Adipocyte (in vitro differentiated cells): ENCODE measurements at places on chromosomes 4 and X.

- peak; percentile 3 for DNase-seq
Observed at GRCh38 chr4:146063143-146063542, 112.4 kb upstream of the LSM6 start.

- DNase-seq, result no peak
Observed at GRCh38 chr4:67332627-67333026, 212.7 kb downstream of the CENPC start.

DNA sequence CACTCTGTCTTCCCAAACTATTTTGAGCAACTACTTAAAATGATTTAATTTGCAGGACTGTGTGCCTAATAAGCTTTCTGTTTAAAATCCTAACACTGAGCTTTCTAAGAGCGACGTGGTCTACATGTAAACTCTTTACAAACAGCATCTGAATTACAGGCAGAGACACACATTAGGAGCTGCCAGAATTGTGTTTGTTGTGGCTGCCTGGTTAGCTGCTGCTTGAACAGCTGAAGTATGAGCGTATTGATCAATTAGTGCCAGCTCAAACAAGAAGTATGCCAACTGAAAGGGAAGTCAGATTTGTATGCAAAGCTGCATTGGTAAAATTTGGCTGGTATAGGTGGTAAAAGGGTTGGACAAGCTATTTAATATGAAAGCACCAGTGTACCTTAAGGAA lies 384.4 kb downstream of the PCDH7 start:
- DNase-seq, result no peak

GRCh38 chr4:114442856-114443255 lies 155.8 kb upstream of the UGT8 start:
- DNase-seq, result no peak

DNA sequence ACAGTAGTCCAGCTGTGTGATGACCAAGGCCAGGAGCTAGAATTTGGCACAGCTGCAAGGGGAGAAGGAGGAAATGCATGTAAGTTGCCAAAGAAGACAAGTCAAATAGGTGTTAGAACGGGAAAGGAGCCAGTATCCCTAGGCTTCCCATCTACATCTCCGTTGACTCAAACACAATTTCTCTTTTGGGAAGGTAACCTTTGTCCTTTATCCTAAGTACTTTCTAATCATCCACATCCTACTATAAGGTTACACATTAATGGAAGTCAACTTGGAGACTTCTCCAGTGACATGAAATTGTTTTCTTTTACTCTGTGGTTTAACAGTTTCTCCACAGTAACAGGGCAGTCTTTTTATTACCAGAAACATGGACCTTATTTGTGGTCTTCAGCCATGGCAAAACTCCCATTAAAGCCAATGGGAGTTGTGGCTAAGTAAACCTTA lies 620.0 kb downstream of the ANKRD50 start:
- no peak for DNase-seq

DNA sequence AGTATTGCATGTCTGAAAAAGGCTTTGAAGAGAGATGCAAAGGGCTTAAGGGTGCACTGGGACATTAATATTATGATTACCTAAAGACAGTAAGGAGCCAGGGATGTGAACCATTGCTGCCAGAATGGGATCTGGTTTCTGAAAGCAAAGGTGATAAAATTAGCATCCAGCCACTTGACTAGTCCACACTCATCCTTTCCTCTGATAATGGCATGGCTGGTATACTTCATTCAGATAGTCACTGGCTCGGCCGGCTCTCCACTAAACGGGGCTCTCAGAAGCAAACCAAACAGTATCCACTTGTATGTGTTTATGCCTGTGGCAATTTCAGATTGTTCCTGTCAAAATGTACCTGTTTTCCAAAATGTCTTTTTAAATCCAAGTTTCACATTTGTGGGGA lies 46.4 kb downstream of the MAMLD1 start:
- DNase-seq, result no peak

DNA sequence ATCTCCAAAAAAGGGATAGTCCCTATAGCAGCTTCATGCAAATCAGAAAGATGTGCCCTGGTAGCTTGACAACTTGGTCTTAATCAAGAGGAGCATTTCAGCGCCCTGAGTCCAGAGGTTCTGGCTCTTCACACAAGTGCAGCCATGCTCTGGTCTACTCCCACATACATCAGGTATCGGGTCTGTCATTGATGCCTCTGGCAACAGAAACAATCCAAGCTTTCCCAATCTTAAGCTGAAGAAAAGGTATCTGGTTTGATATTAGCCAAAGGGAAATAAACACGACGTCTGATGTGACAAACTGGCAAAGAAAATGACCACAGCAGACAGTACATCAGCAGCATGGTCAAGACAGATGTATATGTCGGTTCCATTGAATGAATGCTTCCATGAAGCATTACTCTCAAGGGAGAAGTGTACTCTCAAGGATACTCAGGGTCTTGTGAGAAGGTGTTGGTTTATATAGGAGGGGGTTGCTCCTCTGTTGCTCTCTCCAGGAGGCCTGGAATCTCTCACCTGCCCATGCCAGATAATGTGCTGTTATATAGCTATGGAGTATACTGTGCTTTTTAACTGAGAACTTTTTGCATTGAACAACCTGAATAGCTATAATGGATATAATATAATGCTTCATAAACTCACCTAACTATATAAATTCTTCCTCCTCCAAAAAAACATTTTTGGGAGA lies 879.6 kb upstream of the PCDH10 start:
- DNase-seq, result no peak

- DNase-seq, result no peak
Observed at GRCh38 chrX:96540111-96540631, 144.5 kb upstream of the DIAPH2 start.

GRCh38 chrX:2967998-2968909 lies 38.1 kb upstream of the ARSH start:
- peak; percentile 77 for DNase-seq

GRCh38 chr4:155197757-155198156 lies 10.7 kb upstream of the NPY2R start:
- DNase-seq, result no peak

DNA sequence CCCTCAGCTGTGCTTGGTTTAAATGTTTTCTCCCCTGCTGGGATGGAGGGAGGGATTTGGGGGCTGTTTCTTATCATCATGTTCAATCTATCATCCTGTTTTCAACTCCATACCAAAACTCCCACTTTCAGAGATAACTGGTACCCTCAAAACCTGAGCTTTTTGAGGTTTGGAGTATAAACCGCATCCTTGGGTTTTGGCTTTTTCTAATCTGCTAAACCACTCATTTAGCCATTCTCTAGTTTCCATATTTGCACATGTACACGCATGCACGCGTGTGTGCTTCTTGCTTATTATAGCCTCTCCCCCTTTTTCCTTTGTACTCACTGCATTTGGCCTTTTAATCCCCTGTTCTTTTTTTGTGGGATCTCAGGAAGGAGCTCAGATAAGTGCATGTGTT lies 116.7 kb upstream of the TEX13D start:
- DNase-seq, result no peak

DNA sequence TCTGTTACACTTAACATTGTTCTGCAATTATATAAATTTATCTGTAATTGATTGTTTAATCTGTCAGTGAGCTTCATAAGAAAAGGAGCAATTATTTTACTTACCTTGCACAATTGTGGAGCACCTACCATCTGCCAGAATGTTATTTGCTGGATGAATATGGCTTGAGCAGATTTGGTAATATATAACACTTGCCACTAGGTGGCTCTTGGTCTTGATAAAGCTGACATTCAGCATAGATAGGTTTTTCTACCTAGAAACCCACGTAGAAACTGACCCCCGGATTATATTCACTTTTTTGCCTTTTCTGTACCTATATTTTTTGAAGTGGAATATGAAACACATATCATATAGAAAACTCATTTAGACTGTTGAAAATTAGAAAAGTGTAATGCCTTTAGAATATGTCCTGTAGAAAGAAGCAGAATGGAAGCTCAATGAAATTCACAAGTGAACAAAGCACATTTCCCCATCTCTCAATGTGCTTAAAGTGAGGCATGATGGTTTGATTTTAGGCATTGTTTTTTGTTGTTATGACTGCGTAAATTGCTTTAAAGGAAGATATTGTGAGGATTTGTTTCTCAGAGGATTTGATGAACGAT lies 9.5 kb downstream of the RBPJ start:
- peak; percentile 84 for DNase-seq

- peak; percentile 74 for DNase-seq
Observed at GRCh38 chr4:54961357-54961975, 163.9 kb downstream of the KDR start.

GRCh38 chr4:52574036-52574435 lies 85.1 kb downstream of the USP46 start:
- DNase-seq, result peak; percentile 32

- peak; percentile 90 for DNase-seq
Observed at GRCh38 chr4:168522356-168522755, 25.5 kb downstream of the PALLD start.

DNA sequence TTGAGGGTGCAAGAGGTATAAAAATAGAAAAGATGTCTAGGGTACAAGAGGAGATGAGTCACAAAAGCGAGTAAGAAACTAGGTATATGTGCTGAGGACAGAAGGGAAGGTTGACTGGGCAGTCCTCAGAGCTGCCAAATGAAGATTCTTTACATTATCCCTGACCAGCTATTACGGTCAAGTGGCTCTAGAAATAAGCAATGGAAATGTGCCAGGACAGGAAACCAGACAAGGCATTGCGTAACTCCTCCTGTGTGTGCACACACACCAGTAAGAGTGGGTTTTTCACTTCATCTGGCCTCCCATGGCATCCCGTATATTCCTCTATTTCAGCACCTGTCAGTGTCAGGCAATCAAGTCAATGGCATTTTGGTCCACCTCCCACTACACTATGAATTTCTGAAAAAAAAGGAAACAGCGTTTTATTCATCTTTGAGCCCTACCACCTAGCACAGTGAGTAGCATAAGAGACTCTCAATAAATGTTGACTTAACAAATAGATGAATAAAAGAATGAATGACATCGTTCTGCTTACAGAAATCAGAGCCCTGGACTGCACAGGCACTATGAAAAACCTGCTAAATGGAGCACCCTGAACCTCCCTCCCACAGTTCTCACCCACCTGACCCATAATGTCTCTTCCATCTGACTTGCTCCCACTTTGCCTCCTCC lies 62.6 kb upstream of the KLF3 start:
- peak; percentile 62 for DNase-seq

DNA sequence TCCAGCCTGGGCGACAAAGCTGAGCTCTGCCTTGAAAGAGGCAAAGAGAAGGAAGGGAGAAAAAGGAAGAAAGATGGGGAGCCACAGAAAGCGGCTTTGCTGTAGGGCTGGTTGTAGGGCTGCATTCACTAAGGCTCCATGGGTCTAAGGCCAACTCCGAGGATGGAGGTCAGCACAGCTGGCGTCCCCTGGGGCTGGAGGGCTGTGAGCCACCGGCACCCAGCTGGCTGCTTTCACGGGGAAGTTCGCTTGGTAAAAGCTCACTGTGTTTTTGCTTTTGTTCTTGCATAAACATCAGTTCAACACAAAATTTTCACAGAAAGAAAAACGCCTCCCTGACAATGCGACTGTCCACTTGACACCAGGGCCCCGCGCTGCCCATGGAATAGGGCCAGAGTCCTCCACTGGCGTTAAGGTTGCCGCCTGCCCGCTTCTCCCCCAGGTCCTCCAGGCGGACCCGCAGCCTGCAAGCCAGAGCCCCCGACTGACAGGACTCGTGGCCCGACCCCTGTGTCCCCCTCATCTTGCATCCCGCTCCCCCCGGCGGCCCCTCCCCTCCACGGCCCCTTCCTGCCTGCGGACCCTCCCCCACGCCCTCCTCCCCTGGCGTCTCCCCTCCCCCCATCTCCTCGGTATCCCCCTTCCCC lies 1.1 kb downstream of the RNF212 start:
- DNase-seq, result no peak

DNA sequence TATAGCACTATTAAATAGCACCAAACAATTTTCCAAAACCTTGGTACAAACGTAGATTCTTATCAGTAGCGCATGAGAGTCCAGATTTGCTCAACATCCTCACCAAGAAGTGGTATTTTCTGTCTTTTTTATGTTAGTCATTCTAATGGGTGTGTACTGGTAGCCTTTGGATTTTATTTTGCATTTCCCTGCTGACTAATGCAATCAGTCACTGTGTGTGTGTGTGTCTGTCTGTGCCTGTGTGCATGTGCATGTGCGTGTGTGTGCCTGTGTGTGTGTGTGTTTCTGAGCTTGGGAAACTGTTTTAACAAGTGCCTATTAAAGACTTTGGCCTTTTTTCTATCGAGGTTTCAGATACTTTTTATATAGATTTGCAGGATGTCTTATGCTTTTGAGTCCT lies 82.2 kb upstream of the MAGEA10 start:
- no peak for DNase-seq

DNA sequence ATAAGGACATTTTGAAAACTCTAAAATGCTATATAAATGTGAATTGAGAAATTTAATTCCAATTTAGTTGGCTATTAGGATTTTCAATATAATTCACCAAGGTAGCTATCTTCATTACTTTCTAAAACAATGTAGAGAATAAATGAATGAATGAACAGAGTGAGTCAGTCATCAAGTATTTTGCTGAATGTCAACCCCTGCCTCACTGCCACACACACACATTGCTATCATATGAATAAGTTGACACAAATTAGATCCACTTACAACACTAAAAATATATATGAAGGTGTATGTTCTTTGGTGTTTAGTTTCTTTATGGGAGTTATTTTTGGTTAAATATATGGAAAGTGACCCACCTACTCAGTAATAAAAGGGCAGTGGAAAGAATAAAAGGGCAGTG lies 141.4 kb upstream of the SMIM10 start:
- DNase-seq, result peak; percentile 14

DNA sequence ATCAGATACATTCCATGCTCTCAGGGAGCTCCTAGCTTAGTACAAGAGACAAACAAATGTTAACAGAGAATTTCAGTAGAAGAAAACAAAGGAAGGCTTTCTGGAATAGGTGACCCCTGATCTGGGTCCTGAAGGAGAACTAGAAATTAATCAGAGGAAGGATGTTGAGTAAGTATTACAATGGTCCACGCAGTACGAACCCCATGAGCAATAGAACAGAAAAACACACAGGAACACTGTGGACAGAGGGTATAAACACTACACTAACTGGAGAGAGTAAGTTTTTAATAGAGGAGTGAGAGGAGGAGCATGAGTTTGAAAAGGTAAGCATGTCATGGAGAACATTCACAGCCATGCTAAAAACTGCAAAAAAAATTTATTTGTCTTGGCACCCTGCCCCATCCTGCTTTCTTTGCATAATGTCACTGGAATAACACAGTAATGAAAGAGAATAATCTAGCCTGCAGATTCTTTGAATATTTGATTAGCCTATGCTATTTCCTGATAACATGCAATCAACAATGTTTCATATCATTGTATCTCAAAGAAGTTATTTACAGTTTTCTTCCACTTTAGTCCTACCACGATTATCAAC lies 140.3 kb upstream of the ZXDB start:
- DNase-seq, result no peak

- peak; percentile 52 for DNase-seq
Observed at GRCh38 chr4:74934016-74934831, 1.3 kb downstream of the PARM1 start.

- peak; percentile 9 for DNase-seq
Observed at GRCh38 chr4:98746530-98746929, 88.1 kb upstream of the TSPAN5 start.
